ENCODE measurements at places on chromosomes 12 and 14.
A peak's percentile ranks its signal among the peaks of the same experiment; 100 is the strongest.

DNA sequence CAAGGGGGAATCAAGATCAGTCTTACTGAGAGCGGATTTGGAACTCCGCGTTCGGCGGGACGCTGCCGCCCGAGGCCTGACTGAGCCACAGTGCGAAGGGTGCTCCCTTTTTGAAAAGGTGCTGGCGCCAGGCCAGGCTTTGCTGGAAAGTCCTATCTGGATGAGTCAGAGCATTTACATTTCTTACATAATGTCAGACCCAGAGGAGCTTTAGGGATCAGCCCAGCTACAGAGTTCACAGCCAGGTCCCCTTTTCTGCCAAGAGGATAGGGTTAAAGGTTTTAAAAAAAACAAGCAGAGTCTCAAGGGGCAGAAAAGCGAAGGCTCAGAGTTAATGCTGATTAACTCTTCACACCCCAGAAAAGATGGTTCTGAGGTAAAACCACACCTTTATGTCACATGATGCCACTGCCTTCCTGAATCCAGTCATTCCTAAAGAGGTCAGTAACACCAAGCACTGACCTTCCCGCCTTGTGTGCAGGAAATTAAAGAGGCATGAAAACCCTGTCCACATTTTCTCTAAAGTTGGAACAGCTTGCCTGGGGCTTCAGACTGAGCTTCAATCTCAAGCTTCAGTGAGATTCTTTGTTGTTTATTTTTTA, 11.7 kb upstream of the FBXL14 start:
- peak; percentile 95 for DNase-seq

DNA sequence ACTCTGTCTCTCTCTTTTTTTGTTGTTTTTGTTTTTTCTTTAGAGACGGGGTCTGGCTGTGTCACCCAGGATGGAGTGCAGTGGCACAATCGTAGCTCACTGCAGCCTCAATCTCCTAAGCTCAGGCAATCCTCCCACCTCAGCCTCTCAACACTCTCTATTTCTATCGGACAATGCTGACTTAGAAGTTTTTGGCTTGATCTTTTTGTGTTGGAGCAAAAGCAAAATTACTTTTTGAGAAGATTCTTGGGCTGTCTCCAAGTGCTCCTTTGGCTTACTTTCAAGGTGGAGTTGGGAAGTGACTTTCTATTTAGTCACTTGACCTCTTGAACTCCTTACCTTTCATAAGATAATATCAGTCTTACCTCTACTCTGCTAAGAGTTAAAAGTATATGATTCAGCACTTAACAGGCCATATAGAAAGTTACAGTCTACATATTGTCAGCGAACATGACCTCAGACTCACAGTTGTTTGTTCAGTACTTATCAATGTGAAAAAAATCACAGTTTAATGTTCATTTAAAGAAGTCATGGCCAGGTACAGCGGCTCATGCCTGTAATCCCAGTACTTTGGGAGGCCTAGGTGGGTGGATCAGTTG, 15.4 kb upstream of the MIA2 start:
- DNase-seq, result no peak

DNA sequence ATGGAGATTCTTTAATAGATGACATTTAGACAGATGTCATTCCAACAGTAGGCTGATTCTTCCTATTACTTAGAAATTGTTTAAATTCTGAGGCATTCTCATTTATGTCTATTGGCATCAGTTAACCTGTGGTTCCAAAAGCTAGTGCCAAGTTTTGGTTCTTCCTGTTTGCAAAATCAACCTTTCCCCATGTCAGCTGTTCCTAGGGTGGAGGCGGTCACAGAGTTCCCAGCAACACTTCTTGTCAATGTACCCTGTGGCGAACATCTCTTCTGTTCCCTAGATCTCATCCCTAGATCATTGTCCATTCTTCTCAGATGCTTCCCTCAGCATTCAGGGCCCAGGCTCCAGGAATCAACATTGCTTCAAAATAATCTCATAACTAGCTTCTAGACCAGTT, 140.9 kb downstream of the PHLDA1 start:
- no peak for DNase-seq

DNA sequence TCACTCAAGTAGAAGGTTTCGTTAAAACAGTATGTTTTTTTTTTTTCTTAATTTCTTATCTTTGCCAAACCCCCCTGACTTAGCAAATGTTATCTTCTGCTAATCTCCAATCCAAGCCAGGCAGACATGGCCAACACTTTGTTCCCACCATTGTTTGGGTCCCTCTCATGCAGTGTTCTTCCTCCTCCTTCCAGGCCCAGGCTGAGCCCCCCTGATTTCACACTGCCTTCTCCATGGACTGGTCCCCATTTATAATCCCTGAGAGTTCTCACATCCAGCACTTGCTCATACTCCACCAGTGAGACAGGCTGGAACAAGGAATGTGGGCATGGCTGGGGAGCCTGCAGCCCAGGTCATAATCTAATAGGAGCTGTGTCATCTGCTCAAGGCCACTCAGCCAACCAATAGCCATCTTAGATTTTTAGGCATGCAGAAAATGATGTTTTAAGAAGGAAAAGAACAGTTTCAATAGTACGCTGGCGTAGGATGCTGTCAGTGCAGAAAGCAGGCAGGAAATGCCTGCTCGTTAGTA, 238.4 kb upstream of the CCDC196 start:
- DNase-seq, result no peak

DNA sequence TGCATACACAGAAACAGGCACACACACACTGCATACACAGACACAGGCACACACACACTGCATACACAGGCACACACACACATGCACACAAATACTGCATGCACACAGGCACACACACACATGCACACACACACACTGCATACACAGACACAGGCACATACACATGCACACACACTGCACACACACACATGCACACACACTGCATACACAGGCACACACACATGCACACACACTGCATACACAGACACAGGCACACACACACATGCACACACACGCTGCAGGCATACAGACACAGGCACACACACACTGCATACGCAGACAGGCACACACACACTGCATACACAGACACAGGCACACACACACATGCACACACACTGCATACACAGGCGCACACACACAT, 32.7 kb upstream of the BTBD6 start:
- DNase-seq, result no peak

- no peak for DNase-seq
Observed at GRCh38 chr12:19220852-19221466, 91.4 kb downstream of the PLEKHA5 start.

DNA sequence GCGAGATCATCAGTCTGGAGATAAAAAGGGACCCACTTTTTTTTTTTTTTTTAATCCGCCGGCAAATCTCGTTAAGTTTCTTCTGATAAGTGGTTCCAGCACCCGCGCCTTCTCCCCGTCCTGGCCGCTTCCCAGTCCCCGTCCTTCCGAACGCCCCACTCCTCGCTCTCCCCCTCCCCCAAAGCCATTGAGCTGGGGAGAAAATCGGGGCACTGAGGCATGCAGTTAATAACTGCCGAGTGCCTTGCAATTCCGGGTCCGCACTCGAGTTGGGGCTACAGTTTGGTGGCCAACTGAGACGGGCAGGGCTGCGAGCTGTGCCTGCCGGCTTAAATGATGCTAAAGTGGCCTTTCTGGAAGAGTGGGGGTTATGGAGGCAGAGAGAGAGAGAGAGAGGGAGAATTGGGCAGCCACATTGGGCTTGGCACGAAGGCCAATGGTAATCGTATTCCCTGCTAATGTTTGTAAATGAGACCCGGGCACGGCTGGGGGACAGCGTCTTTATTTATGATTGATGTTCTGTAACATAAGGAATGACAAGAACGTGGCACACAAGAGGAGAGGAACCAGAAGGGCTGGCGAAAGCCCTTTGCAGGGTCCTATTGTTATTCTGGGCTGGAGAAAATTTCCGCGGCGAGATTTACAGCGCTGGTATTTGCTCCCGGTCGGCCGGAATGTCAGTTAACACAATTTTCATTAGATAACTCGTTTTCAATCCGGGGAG, 115.4 kb upstream of the MYL2 start:
- DNase-seq, result no peak

GRCh38 chr14:67186789-67187584, 2.3 kb upstream of the GARIN2 start:
- no peak for DNase-seq

- no peak for DNase-seq
Observed at GRCh38 chr12:113923251-113923650, 42.9 kb downstream of the RBM19 start.

DNA sequence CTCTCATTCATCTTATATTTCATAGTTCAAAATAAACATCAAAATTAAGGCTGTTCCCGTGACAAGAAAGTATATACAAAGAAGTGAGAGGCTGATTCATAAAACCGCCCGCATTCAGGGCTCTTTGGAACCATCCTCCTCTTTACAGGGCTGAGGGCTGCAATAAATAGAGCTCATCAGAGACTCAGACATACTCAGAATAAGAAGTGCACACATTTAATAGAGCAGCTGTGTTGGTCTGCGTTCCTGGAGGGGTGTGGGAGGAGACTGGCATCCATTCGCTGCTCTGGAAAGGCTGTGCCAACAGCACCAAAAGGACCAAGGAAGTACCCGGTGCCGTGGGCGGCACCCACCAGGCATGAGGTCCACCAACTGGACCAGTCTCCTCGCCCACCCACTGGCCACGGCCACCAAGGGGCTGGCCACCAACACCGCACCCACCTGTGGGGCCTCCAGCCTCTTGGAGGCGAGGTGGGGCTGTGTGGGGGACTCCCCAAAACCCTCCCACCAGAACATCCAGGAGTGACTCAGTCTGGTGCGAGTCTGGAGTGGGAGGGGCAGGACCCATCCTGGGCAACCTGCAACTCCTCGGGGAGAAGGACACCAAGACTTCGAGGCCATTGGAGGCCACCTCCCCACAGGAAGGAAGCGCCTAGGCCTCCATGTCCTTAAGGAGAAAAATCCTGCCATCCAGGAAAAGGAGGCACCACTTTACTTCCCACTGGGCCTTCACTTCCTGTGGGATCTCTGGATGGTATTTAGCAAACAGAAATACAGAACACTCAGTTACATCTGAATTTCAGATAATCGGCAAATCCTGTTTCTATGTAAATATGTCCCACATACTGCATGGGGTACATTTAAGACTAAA, 32.7 kb downstream of the VCPKMT start:
- no peak for DNase-seq
